IPS-NIHi11 (cell line): ENCODE measurements at places on chromosomes 12 and 14.

- DNase-seq, result no peak
Observed at GRCh38 chr12:107253361-107253760, 160.0 kb upstream of the CRY1 start.

DNA sequence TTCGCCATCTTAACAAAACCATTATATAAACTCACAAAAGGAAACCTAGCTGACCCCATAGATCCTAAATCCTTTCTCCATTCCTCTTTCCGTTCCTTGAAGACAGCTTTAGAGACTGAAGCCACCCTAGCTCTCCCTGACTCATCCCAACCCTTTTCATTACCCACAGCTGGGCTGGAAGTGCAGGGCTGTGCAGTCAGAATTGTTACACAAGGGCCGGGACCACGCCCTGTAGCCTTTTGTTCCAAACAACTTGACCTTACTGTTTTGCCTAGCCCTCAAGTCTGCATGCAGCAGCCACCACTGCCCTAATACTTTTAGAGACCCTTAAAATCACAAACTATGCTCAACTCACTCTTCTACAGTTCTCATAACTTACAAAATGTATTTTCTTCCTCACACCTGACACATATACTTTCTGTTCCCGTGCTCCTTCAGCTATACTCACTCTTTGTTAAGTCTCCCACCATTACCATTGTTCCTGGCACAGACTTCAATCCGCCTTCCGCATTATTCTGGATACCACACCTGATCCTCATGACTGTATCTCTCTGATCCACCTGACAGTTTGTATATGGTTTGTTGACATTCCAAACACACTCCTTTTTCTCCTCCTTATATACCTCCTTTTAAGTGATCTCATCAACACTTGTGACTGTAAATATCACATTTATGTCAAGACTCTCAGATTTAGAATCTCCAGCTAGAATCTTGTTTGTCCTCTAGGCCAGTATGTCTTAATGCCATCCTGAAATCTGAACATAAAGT, 208.7 kb downstream of the KITLG start:
- DNase-seq, result no peak

GRCh38 chr14:33631021-33631420, 319.9 kb downstream of the EGLN3 start:
- DNase-seq, result no peak

GRCh38 chr14:65320661-65321308, 91.7 kb upstream of the FUT8 start:
- DNase-seq, result no peak

GRCh38 chr12:71636704-71637115, 26.9 kb downstream of the ZFC3H1 start:
- peak; percentile 77 for DNase-seq
